ENCODE measurements at places on chromosomes 5 and 9. TPM values are rescaled to one million over a fixed set of nuclear protein-coding genes. Genes with fewer than 3 reads are reported as not detected.
A peak's percentile ranks its signal among the peaks of the same experiment; 100 is the strongest.

The ASS1 gene
- total RNA-seq = 73.1 TPM

The PHF24 gene
- total RNA-seq = not detected

The CNOT8 gene
- 73.5 TPM for total RNA-seq

The FAF2 gene
- 42.4 TPM for total RNA-seq

The SPINK7 gene
- not detected for total RNA-seq

The IL3 gene
- total RNA-seq = not detected

The CBY3 gene
- not detected for total RNA-seq

DNA sequence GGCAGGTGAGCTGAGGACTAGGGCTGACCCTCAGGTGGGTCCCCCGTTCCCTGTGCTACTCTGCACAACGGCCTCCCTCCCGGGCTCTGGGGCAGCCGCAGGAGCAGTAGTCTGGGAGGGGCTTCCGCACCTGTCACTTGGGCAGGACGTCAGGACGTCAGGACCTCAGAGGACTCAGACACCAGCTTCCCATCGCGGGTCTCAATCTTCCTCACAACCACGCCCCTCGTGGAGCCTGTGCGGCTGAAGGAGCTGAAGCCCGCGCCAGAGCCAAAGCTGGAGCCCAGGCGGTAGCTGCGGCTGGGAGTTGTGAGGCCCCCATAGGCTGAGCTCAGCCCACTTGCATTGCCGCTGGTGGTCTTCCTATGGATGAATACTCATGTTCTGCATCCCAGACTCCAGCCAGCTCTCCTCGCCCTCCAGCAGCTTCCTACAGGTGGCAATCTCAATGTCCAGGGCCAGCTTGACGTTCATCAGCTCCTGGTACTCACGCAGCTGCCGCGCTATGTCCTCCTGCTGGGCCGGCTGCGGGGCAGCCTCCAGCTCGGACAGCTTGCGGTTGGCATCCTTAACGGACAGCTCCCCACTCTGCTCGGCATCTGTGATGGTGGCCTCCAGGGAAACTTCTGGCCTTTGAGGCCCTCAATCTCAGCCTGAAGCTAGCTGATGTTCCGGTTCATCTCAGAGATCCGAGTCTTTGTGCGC, 381.4 kb upstream of the RGMB start:
- DNase-seq = no peak

- DNase-seq = no peak
Measured at GRCh38 chr9:85553475-85553874, 188.3 kb downstream of the AGTPBP1 start.

- peak; percentile 57 for DNase-seq
Measured at GRCh38 chr9:12875191-12875590, 100.4 kb downstream of the LURAP1L start.

DNA sequence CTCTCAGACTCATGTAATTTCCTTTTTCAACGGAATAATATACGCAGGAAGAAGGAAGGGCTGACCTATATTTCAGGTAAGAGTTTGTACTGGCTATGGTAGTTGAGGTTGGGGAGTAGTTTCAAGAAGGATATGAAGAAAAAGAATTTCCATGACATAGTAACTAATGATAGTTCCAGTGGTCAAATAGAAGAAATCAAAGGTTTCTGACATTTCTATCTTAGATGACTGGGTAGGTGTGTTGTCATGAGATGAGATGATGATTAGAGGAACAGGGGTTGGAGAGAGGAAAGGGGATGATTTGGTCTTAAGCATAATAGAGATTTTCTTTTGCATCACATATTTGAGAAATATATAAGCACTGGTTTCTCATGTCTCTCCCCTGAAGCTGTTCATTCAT, 166.0 kb downstream of the SPATA31D1 start:
- DNase-seq = no peak

- DNase-seq = no peak
Measured at GRCh38 chr5:1217596-1218206, 7.5 kb upstream of the SLC6A18 start.

GRCh38 chr9:36499174-36499890, 73.4 kb upstream of the MELK start:
- DNase-seq = no peak

GRCh38 chr5:1277331-1277730, 17.5 kb downstream of the TERT start:
- DNase-seq = no peak

- no peak for DNase-seq
Measured at GRCh38 chr5:90680921-90681563, 122.4 kb downstream of the ADGRV1 start.

GRCh38 chr5:19777363-19777762, 210.6 kb downstream of the CDH18 start:
- no peak for DNase-seq

DNA sequence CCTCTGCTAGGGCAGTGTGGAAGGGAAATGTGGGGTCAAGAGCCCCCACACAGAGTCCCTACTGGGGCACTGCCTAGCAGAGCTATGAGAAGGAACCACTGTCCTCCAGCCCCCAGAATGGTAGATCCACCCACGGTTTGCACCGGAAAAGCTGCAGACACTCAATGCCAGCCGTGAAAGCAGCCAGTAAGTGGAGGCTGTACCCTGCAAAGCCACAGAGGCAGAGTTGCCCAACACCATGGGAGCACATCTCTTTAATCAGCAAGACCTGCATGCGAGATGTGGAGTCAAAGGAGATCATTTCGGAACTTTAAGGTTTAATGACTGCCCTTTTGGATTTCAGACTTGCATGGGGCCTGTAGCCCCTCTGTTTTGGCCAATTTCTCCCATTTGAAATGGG, 52.2 kb downstream of the GKAP1 start:
- DNase-seq = no peak

- no peak for DNase-seq
Measured at GRCh38 chr9:125529589-125530515, 177.2 kb downstream of the MAPKAP1 start.

DNA sequence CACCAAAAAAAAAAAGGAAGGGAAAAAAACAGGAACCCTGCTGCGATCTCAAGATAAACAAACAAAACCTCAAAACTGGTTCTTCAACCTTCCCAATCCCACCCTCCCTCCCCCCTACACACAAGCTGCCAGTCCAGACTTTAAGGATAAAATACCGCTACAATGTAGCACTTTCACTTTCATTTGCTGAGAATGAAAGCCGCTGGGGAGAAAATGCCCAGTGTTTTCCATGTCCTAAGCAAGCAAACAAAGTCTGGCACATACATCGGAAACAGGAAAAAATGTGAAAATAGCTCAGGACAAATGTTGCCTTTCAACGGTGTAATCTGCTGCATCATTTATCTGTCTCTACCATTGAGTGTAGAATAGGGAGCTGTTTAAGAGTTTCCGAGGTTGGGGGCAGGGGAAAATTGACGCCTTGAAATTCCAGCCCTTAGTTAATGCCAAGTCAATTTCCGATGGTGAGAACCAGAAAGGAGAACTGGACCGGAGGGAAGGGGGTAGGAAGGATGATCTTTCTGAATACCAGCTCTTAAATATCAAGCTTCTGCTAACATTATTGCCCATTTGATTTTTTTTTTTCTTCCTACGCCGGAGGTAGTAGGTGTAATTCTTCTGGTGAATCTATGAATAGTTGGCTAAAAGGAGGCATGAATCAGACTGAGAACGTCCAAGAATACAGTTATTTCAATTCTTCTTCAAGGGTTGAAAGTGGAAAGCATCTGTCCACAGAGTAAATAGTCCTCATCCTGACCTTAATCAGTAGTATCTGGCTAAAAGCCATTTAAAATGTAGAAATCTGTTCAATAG, 1.2 kb upstream of the ADAMTS6 start:
- DNase-seq = peak; percentile 69

DNA sequence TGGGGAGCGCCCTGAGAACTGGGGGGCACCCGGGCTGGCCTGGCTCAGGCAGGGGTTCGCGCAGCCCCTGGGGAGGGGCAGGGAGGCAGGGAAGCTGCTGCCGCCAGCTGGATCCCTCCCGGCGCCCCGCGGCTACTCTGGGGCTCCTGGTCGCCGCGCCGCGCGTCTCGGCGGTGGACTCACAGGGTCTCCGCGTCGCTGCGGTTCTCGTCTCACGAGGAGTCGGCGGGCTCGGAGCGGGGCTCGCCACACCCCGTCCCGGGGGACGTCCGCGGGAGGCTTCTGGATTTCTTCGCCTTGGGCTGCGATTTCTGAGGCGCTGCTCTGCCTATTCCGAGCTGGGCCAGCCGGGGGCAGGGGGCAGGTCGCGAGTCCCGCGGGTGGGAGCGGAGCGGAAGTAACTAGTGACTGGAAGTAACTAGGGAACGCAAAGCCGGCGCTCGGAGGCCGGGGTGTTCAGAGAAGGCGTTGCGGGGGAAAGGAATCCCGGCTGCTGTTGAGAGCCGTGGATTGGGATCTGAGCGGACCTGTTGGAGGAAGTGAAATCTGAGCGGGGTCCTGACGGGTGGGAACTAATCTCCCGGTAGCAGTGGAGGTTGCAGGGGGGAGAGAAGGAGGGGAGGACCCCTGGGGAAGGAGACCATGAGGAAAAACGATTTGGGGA, 511 bp downstream of the CYSTM1 start:
- DNase-seq = peak; percentile 31

DNA sequence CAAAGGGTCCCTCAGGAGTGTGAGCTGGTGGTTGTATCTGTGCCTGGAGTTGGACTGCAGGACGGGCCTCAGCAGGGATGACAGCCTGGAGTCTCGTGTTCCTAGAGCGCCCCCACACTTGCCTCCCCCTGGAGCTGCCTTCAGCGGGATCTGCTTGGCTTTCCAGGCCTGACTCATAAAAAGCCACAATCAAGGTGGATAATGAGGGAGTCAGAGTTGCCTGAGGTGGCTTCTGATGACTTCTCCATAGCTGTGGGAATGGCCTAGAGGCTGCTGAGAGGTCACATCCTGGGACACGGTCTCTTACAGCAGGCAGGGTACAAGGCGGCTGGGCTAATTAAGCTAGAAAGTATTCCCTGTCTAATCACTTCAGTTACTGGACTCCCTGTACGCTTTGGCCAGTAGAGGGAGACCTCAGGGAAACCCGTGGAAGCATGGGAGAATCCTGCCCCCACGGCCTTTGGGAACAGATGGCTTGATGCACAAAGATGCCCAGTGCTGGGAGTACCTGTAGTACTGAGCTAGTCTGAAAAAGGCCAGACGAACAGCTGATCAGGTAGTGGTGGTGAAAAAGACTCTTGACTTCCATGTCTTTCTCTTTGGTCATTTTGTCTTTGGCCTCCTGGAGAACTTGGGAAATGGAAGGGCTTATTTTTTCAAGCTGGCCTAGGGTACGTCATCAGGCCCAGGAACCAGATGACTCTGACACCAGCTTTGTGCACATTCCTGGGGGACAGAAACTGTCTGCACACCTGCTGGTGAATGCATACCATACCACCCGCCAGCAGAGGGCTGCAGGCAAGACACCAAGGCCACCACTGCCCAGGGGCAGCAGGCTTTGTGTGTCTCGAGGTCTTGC, 16.1 kb upstream of the FRRS1L start:
- DNase-seq = peak; percentile 37

DNA sequence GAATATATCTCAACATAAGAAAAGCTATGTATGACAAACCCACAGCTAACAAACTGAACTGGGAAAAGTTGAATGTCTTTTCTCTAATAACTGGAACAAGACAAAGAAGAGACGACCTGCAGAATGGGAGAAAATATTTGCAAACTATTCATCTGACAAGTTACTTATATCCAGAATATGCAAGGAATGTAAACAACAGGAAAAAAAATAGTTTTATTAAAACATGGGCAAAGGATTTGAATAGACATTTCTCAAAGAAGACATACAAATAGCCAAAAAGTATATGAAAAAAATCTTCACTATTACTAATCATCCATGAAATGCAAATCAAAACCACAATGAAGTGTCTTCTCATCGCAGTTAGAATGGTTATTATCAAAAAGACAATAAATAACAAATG, 181.7 kb upstream of the TLX3 start:
- no peak for DNase-seq

DNA sequence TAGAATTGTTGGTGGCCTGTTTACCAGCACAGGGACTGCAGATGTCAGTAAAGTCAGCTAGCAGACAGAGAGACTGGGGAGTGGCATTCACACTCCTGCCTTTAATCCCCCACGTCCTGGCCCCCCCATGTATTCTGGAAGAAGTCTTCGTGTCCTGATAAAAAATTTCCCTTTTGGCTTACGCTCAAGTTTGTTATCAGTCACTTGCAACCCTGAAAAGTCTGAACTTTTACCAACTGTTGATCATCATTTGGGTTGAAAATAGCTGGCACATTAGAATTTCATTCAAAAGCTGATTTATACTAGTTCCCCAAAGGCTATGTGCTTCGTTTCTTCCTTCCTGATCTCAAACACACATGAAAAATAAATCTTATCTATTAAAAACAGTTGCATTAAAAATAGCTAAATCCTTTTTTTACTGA, 5.8 kb upstream of the CRHBP start:
- DNase-seq = no peak

GRCh38 chr5:60148366-60148765, 254.8 kb upstream of the PDE4D start:
- DNase-seq = peak; percentile 10

- DNase-seq = peak; percentile 86
Measured at GRCh38 chr9:33350310-33350709, 52.1 kb downstream of the AQP7 start.

GRCh38 chr5:87030699-87031098, 237.0 kb upstream of the RASA1 start:
- DNase-seq = no peak

DNA sequence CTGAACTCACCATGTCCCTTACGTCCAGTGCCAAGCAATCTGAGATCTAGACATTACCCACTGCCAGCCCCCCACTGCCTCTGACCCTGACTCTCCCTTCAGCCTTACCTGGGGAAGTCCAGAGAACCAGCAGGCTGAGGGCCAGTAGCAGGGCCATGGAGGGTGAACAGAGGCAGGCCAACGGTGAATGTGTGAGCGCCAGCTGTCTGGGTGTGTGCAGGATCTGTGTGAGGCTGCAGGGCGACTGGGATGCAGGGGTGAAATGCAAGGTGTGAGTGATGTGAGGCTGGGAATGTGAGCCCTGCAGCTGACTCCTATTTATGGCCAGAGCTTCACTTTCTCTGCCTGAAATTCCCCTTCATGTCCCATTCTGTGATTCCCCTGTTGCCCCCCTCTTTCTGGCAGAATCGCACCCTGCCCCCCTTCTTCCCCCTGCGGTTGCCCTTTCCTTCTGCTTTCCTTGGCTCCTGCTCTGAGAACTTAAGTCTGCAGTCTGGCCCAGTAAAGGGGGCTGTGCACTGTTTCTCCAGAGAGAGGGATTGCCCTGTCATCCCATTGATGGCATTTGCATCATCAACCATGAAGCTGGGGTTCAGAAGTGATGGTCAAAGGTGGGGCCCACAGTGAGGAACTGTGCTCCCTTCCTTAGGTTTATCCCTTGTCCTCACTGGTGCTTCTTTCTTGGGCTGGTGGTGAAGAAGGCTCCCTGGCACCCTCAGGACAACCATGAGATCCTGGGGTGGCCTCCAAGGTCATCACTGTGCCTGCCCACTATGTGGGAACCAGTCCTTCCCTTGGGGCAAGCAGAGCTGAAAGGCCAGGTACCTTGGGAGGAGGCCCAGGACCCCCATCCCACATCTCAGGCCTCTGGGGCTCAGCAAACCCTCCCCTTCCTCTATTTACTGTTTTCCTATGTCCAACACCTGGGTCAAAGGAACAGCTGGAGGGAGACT, at the start of gene CCL19:
Gene CCL19, minus strand, starts transcription at position 294 of the 953 bp plus-strand sequence. Its CDS starts 137 bp downstream, at position 157.
- no peak for DNase-seq

- DNase-seq = no peak
Measured at GRCh38 chr9:77523891-77524290, 124.2 kb downstream of the GNA14 start.
